ENCODE measurements at places on chromosomes 5 and 9.

GRCh38 chr9:98256756-98257155 is 1.3 kb upstream of the TBC1D2 start:
- DNase-seq, result no peak

DNA sequence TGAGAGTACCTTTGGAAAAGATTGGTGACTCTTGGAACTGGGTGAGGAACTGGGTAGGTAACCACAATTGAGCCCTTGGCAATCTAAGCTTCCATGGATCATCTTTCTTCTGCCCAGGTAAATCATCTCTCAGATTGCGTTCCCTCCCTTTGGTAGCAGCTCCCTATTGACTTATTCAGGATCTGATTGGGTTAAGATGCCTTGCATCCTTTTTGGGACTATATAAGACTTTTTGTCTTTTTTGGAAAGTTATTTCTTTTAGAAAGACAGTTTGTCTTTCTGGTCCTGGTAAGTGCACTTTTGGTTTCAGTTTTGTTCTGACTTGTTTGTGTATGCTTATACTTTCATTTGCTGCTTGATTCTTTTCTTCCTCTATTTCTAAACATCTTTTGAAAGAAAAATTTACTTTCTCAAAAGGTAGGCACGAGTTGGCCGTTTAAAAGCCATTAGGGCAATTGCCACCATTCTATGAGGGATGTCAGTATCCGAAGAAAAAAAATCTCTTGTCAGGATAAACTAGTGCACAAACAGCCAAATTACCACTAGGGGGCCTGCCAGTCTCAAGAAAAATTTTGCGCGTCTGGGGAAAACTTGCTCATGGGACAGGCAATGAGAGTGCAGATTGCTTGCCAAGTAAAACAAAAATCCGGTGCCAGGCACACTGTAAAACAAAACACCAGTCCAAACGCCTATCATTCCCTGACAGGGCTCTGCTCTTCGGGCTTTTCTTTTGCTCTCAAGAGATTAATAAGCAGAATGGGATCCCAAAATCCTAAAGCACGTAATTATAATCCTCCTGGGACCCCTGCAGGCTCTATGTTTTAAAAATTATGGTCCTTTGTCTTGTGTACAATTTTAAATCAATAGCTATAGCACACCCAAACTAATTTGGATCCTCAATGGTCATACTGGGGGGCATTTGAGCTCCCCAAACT is 12.8 kb downstream of the OR1J1 start:
- DNase-seq, result peak; percentile 15

GRCh38 chr9:253539-253938 is 38.9 kb downstream of the DOCK8 start:
- DNase-seq, result no peak

GRCh38 chr9:84512493-84512892 is 157.0 kb upstream of the NTRK2 start:
- DNase-seq, result no peak

- DNase-seq, result no peak
Measured at GRCh38 chr5:136011414-136012001, 17.3 kb upstream of the TGFBI start.

DNA sequence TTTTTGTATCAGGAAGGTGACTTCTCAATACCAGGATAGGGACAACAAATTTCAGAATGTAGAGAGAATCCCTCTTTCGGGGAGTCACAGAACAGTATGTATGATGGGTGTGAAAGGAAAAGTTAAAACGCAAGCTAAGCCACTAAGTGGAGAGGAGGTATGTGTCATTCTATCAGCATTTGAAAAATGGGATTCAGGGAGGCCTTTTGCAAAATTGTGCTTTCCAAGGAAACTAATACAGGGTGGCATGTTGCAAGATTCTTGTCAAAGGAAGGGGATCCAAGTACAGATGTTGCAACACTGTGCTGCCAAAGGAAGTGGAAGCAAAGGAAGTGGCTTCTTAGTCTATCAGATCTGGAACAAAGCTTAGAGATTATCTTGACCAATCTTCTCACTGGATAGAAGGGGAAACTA is 12.6 kb upstream of the TNIP1 start:
- DNase-seq, result no peak
